ENCODE measurements at places on chromosomes 7 and 10.
A peak's percentile ranks its signal among the peaks of the same experiment; 100 is the strongest.

DNA sequence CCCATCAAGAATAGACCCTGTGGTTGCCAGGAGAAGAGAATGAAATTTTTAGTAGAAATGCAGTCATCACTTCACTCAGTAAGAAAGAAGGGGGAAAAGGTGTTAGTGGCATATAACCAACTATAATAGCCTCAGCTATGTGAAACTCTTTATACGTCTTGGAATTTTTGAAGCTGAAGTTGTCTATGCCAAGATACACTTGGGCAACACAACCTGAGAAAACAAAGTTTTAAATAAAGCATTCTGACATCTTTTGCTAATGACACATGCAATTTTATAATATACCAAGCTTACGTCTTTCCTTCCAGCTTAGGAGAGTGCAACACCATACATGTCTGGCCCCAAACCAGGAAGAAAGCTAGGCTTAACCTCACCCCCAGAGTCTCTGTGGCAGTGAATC, 40.8 kb upstream of the ZNF438 start:
- no peak overlapping the region for H3K4me3 ChIP-seq
- H3K27ac ChIP-seq, result no peak overlapping the region
- no peak for DNase-seq

- DNase-seq, result no peak
- H3K4me1 ChIP-seq, result no peaks in the 10 kb centered on the region
- no peak overlapping the region for H3K27ac ChIP-seq
- H3K27me3 ChIP-seq, result no peaks in the 10 kb centered on the region
- no peak overlapping the region for H3K4me3 ChIP-seq
Measured at GRCh38 chr10:11837372-11838161, 14.4 kb downstream of the PROSER2 start.

- H3K4me3 ChIP-seq, result no peak overlapping the region
- no peak for DNase-seq
- H3K27ac ChIP-seq, result no peak overlapping the region
- no peaks in the 10 kb centered on the region for H3K4me1 ChIP-seq
- no peaks in the 10 kb centered on the region for H3K27me3 ChIP-seq
Measured at GRCh38 chr7:87267239-87267900, 47.8 kb upstream of the TMEM243 start.

DNA sequence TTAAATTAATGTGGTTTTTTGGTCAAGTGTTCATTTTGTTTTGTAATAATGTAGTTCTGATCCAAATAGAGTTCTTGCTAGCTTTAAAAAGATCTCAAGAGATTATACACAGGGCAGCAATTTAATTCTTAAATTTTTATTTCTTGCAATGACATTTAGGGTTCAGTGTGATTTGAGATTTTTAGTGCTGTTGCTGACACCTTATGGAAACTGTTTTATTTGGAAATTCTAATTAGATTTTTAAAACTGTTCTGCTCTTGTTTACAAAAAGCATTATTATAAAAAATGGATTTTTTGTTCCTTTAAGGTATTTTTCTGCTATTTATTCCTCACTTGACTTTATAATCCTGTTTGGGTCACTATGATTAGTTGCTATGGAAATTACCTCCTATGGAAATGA, 72.1 kb downstream of the RTKN2 start:
- no peak overlapping the region for H3K4me3 ChIP-seq
- H3K27ac ChIP-seq, result no peak overlapping the region
- no peaks in the 10 kb centered on the region for H3K4me1 ChIP-seq
- DNase-seq, result no peak
- H3K36me3 ChIP-seq, result no peaks in the 10 kb centered on the region
- H3K27me3 ChIP-seq, result no peaks in the 10 kb centered on the region

GRCh38 chr10:71622154-71622526, 97.4 kb downstream of the C10orf105 start:
- H3K4me3 ChIP-seq, result no peak overlapping the region
- no peak for DNase-seq
- no peaks in the 10 kb centered on the region for H3K4me1 ChIP-seq
- no peaks in the 10 kb centered on the region for H3K27me3 ChIP-seq
- H3K36me3 ChIP-seq, result no peaks in the 10 kb centered on the region
- peak overlapping the region; percentile 54 for H3K27ac ChIP-seq

DNA sequence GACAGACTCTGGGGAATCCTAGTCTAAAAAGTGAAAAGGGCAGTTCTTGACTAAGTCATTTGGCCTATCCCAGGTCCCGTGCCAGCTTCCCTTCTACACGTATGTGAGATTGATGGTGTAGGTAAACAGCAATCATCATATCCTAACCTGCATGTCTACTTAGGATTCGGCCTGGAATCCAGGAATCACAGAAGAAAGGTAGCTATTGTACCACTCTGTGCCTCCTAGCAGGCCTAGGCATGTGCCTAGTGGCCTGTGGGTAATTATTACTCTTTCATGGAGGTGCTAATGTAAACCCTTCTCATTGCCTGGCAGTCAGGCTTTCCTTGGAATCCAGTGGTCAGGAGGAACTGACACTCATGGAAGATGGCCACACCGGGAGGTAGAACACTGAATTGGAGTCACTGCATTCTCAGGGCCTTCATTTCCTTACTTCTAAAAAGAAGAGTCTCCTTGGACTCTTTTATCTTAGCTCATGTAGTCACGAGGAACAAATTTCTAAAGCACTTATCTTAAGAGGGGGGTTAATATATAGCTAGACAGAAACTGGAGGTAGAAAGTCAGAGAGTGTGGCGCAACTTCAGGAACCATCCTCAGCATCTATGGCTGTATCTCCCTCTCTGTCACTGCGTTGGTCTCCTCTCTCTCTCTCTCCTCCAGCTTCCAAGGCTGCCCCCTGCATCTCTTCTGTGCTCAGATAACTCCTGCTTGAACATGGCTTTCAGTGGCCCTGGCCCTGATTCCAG, 122.5 kb downstream of the C1GALT1 start:
- peak overlapping the region; percentile 70 for H3K27ac ChIP-seq
- no peaks in the 10 kb centered on the region for H3K4me1 ChIP-seq
- H3K27me3 ChIP-seq, result no peaks in the 10 kb centered on the region
- no peaks in the 10 kb centered on the region for H3K36me3 ChIP-seq
- DNase-seq, result no peak
- H3K4me3 ChIP-seq, result no peak overlapping the region

- H3K4me3 ChIP-seq, result no peak overlapping the region
- no peak for DNase-seq
- H3K36me3 ChIP-seq, result no peaks in the 10 kb centered on the region
- no peaks in the 10 kb centered on the region for H3K4me1 ChIP-seq
Measured at GRCh38 chr7:84162125-84162524, 32.5 kb downstream of the SEMA3A start.

DNA sequence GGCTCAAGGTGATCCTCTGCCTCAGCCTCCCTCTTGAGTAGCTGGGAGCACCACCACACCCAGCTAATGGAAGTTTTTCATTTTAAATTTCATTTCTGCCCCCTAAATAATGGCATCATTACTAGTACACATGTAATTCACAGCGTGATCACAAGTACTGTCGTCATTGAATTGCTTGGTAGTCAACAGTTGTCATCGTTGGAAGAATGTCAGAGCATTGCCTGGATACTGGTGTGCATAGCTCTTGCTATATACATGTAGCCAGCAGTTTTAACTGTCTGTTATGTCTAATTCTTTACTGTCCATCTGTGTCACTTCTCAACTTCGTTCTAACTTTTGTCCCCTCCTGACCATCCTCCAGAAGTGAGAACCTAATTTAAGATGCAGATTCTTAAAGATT, 62.1 kb downstream of the CRPPA start:
- H3K4me3 ChIP-seq, result no peak overlapping the region
- no peak overlapping the region for H3K27ac ChIP-seq
- H3K36me3 ChIP-seq, result no peaks in the 10 kb centered on the region

GRCh38 chr10:101273741-101274140, 44.5 kb upstream of the LBX1 start:
- H3K4me3 ChIP-seq, result no peak overlapping the region
- H3K27me3 ChIP-seq, result no peaks in the 10 kb centered on the region
- no peak overlapping the region for H3K27ac ChIP-seq
- no peaks in the 10 kb centered on the region for H3K36me3 ChIP-seq
- no peak for DNase-seq

DNA sequence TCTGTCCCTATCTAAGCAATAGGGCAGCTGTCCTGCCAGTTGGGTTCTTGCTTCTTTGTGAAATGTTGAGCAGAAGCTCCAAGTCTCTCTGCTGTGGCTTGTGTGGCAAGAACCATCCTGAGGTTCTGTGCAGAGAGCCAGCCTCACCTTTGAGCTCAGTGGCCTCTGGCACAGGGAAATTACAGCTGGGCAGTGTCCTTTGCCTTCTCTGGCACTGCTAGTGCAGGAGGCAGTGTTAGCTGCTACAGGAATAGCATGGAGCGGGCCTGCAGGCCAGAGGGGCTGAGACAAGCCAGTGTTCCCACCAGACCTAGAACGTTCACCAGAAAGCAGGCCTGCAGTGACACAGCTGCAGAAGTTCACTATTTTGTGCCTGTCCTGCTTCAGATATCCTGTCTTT, 1.8 kb downstream of the PRXL2A start:
- peak overlapping the region; percentile 86 for H3K27ac ChIP-seq
- no peak for DNase-seq
- H3K27me3 ChIP-seq, result no peaks in the 10 kb centered on the region
- peaks cover 17% of the 10 kb centered on the region for H3K4me1 ChIP-seq
- no peak overlapping the region for H3K4me3 ChIP-seq
- no peaks in the 10 kb centered on the region for H3K36me3 ChIP-seq

- no peak for DNase-seq
- no peaks in the 10 kb centered on the region for H3K4me1 ChIP-seq
- H3K27me3 ChIP-seq, result no peaks in the 10 kb centered on the region
Measured at GRCh38 chr7:26460351-26461085, 168.9 kb downstream of the SNX10 start.

GRCh38 chr7:142263598-142264380, 5.9 kb upstream of the PRSS58 start:
- no peaks in the 10 kb centered on the region for H3K4me1 ChIP-seq
- no peaks in the 10 kb centered on the region for H3K36me3 ChIP-seq
- H3K27me3 ChIP-seq, result no peaks in the 10 kb centered on the region
- no peak overlapping the region for H3K4me3 ChIP-seq
- no peak overlapping the region for H3K27ac ChIP-seq
- DNase-seq, result no peak

DNA sequence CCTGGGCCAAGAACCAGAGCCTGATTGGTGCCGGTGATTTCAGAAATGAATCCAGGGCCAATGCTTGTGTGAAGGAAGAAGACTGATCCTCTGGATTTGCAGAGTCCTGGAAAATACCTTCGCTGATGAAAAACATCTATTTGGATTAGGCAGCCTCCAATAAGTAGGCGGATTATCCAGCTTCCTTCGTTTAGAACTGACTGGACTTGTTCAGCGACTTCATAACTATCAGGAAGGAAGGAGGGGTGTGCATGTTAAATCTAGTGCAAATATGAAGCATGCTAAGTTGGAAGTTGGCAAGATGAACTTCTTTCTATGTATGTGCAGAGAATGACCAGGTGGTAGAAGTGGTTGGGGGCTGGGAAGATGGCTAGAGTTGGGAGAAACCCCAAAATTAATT, 41.0 kb downstream of the NKX2-3 start:
- no peak overlapping the region for H3K27ac ChIP-seq
- no peaks in the 10 kb centered on the region for H3K36me3 ChIP-seq
- no peak for DNase-seq
- H3K4me1 ChIP-seq, result no peaks in the 10 kb centered on the region

GRCh38 chr7:98598846-98599615, 18.1 kb upstream of the NPTX2 start:
- no peak overlapping the region for H3K27ac ChIP-seq
- DNase-seq, result no peak
- no peaks in the 10 kb centered on the region for H3K4me1 ChIP-seq
- H3K4me3 ChIP-seq, result no peak overlapping the region

- no peak overlapping the region for H3K4me3 ChIP-seq
- no peaks in the 10 kb centered on the region for H3K4me1 ChIP-seq
- no peak overlapping the region for H3K27ac ChIP-seq
- no peaks in the 10 kb centered on the region for H3K36me3 ChIP-seq
- H3K27me3 ChIP-seq, result no peaks in the 10 kb centered on the region
Measured at GRCh38 chr10:4120096-4120853, 335.3 kb upstream of the KLF6 start.

DNA sequence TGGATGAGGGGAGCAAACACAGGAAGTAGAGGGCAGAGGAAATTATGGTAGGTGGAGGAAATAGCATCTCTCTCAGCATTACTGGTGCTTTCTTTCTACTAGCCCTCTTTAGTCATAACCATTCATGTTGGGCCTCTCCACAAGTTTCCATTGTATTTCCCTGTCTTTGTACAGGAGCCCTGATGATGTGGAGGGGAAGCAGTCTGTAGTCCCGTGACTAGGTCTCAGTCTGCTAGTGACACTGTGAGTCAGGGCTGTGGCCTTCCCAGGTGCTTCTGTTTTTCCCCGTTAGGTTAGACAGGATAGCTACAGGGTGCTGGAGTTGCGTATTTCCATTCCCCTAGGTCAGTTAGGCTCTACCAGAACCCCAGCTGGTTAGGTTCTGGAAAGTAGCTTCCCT, 82.9 kb upstream of the NAMPT start:
- H3K27ac ChIP-seq, result no peak overlapping the region
- H3K4me3 ChIP-seq, result no peak overlapping the region
- no peak for DNase-seq
- H3K4me1 ChIP-seq, result no peaks in the 10 kb centered on the region
- no peaks in the 10 kb centered on the region for H3K36me3 ChIP-seq
- H3K27me3 ChIP-seq, result no peaks in the 10 kb centered on the region

DNA sequence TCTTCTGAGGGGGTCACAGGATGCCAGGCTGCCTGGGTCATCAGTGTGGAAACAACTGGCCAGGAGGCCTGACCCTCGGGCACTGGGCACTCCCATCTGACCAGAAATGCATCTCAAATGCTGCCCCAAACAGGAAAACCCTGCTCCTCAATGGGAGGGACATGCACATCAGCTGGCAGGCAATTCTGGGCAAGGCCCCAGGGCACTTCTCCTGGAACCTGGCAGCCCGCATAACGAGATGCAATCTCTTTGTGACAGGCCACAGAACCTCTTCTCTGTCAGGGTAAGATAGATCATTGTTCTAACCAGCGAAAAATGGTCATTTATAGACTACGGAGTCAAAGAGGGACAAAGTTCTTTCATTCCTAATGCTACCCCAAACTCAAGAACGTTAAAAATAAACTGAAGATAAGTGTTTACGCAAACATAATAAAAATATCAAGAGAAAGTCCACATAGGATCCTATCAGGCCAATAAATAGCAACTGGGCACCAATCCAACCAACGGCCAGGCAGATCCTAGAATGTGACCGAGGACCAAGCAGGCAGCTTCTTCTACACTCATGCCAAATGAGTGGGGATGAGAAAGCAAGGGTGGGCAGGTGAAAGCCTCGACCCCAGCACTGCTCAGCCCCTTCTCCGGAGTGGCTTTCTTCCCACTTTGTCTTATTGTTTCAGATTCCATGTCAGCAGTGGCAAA, 212.3 kb downstream of the TCERG1L start:
- no peaks in the 10 kb centered on the region for H3K36me3 ChIP-seq
- no peak overlapping the region for H3K4me3 ChIP-seq
- H3K4me1 ChIP-seq, result no peaks in the 10 kb centered on the region
- no peaks in the 10 kb centered on the region for H3K27me3 ChIP-seq
- peak overlapping the region; percentile 73 for H3K27ac ChIP-seq
- peak; percentile 83 for DNase-seq

DNA sequence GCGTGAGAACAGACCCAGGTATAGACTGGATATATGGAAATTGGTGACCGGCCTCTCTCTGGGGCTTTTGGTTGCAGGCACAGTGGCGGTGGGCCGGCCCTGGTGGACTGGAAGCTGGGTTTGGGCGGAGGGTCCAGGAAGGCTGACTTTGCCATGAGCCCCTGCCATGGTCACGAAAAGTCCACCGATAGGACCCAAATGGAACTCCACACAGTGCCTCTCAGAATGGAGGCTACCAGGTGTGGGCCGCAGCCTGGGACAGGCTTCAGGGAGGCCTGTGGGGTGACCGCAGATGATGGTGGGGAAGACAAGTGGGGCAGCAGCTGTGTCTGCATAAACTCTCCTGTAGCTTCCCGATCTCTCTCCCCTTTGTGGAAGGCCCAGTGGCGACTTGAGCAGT, 123.2 kb downstream of the DNAJB6 start:
- no peak for DNase-seq
- no peak overlapping the region for H3K27ac ChIP-seq
- H3K27me3 ChIP-seq, result peaks cover 11% of the 10 kb centered on the region
- no peaks in the 10 kb centered on the region for H3K4me1 ChIP-seq
